ENCODE measurements at places on chromosomes 4 and X.

GRCh38 chr4:187586892-187587291 is 408.7 kb upstream of the ZFP42 start:
- no peak for DNase-seq

- no peak for DNase-seq
These were observed 18.4 kb upstream of the CNKSR2 start for GRCh38 chrX:21355831-21356230.

DNA sequence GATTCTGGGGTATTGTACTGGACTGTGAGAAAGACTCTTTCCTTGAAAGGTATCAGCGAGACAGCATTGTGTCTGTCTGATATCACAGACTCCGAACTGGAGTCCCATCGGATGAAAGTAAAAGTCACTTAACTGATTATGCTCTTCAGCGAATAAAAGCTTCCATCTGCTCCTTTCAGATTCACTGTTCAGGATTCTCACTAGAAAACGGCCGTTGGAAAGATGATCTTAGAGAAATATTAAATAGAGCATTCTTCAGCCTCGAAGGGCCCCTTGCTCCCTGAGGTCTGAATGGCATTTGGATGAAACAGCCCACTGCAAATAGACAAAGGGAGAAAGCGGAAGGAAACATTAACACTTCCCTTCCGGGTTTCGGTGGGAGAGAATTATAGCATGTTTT is 416.2 kb upstream of the PRKX start:
- DNase-seq: no peak

- DNase-seq: no peak
These were observed 572.5 kb downstream of the MAGEB5 start for GRCh38 chrX:26788402-26788998.

DNA sequence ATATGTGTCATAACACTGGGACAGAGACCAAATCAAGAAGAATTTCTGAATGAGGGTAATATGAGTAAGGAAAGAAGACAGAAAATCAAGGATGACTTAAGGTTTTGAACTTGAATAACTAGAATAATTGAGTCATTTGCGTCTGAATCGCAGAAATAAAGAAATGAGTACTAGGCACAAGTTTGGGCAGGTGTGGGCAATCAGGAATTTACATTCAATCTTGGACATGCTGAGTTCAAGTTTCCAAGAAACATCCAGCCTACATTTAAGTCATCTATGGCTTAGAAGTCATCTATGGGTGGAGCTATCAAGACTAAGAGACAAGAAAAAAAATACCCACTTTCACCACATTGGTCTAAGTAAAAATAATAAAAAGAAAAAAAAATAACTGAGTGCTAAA is 30.4 kb upstream of the WDR44 start:
- no peak for DNase-seq

- no peak for DNase-seq
These were observed 5.8 kb upstream of the TMEM31 start for GRCh38 chrX:103704863-103705262.

Data from CD4-positive, alpha-beta T cell treated with Interleukin-17A for 4 hours (primary cell).